ENCODE measurements at places on chromosomes 1 and 21.

GRCh38 chr1:200819726-200820125 is 53.1 kb upstream of the GPR25 start:
- no peak for DNase-seq

GRCh38 chr1:194889310-194889709 is 1702.9 kb upstream of the B3GALT2 start:
- no peak for DNase-seq

GRCh38 chr1:227864882-227865281 is 49.4 kb downstream of the PRSS38 start:
- no peak for DNase-seq

DNA sequence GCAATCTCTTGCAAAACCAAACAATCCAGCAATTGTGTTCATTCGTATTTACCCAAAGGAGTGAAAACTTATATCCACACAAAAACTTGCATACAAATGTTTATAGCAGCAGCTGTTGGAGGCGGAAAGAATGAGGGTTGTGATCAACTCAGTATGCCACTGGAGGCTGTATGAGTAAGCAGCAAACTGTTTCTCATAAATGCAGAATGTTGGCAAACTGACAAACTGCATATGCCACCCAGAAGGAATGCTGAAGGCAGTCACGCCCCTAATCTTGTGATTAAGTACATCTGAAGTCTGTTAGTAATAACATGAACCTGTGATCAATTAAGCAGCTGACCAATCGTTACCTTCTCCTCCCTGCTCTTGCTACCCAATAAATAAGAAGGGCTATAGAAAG is 60.5 kb upstream of the CR2 start:
- no peak for DNase-seq

GRCh38 chr1:77280962-77281361 is 857 bp upstream of the AK5 start:
- DNase-seq = no peak

DNA sequence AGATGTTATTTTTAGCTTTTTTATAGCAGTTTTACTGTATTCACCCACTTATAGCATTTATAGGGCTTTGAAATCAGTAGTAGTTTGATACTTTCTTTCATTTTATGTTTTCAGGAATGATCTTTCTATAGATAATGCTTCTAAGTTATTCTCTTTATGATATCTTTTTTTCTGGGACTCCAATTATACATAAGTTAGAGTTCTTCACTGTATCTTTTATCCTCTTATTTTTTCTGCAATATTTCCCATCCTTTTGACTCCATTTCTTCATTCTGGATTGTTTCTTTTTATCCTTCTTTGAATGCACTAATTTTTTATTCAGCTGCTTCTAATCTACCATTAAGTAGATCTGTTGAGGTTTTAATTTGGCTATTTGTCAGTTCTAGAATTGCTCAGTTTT is 73.1 kb downstream of the FMN2 start:
- no peak for DNase-seq
